ENCODE measurements at places on chromosomes 1 and 21. TPM values are rescaled to one million over a fixed set of nuclear protein-coding genes. Genes with fewer than 3 reads are reported as not detected.

DNA sequence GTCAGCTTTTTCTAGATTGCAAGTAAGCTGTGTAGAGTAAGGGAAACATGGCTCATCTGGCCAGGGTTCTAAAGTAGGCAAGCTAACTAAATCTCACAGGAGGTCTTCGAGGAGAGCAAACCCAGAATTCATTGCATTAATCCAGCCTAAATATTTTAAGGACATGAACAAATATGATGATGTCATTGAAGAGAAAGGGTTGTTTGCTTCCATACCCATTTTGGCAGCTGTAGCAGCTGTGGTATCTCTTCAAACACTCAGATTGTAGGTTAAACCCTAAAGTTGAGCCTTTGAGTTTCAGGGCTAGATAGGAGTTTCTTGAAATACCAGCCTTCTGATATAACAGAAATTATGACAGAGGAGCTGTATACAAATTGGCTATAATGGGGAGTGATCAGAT is 200.5 kb upstream of the C1orf105 start:
- no peak for DNase-seq

DNA sequence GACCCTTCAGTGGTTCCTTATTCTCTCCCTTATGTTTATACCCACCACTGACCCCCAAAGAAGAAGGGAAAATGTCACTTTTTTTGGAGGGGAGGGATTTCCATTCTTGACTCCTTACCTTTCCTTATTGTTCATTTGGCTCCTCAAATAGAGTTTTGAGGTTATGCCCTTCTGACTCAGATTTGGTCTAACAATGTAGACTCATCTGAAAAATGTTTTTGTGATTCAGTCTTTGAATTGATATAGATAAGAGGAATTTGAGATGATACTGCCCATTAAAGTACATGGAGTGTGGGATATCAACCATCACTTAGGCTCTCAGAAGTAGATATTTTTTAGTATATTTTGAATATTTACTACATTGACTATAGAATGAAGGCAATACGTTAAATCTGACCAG is 16.1 kb downstream of the USP1 start:
- no peak for DNase-seq

DNA sequence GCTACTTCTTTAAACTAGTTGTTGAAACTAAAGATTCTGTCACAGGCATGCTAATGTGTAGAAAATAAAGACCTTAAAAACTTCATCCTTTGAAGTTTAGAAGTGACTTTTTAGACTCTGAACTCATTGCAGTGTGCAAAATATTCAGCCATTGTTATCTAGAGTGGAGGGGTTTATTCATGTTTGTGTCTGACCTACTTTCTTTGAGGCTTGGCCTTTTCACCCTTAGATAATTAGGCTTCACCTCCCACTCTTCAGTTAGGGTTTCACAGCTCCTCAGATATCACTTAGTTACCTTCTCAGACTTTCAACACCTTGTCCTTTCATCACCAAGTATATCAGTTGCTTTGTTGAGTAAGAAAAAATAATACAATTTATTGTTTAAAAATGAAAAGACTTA is 75.9 kb downstream of the IVNS1ABP start:
- DNase-seq: no peak

DNA sequence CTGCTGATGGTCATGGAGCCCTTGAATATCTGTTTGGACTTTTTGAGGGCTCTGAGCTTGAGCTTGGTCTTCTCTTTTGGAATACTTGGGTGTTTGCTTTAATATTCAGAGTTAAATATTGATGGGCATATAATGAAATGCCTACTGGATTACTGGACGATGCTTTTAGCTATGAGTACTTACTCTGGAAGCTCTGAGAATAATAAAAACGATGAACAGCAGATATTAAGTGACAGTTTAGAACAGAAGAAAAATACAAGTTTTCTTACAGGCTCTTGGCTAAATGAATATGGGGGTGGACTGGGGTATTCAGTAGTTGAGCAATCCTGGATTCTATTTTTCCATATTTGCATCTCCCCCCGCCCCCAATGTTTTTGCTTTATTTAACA is 20.7 kb downstream of the GALNT2 start:
- DNase-seq: no peak

- DNase-seq: no peak
These were observed 21.0 kb upstream of the PINK1 start for GRCh38 chr1:20612221-20612746.

DNA sequence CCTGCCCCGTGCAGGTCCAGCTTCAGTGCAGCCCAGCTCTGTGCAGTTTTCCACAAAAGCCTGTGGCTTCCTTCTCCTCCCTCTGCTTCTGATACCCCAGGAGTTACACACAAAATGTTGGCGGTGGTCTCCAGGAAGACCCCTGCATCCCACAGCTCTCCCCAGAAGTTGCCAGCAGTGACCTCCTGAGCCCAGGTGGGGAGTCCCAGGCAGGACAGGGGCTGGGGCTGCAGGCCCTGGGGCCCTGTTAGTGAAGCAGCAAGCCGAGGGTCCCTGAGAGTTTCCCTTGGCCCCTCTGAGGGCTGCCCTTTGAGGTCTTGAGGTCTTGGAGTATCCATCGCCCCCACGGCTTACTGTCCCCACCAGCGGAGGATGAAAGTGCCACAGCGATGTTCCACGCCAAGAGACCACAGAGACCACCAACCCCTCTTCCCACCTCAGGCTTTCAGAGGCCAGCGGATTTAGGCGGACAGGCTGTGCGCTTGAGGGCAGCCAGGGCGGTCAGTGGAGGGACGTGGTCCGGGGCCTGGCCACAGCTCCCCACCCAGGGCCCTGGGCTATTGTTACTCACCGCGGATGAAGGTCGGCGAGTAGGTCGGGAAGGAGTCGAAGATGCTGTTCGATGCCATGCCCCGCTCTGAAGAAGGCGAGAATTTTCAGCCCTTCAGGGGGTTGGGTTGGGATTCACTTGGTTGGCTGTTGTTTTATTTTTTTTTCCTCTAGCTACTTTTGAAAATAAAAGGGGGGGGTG is 34.0 kb upstream of the RUNX3 start:
- DNase-seq: no peak

DNA sequence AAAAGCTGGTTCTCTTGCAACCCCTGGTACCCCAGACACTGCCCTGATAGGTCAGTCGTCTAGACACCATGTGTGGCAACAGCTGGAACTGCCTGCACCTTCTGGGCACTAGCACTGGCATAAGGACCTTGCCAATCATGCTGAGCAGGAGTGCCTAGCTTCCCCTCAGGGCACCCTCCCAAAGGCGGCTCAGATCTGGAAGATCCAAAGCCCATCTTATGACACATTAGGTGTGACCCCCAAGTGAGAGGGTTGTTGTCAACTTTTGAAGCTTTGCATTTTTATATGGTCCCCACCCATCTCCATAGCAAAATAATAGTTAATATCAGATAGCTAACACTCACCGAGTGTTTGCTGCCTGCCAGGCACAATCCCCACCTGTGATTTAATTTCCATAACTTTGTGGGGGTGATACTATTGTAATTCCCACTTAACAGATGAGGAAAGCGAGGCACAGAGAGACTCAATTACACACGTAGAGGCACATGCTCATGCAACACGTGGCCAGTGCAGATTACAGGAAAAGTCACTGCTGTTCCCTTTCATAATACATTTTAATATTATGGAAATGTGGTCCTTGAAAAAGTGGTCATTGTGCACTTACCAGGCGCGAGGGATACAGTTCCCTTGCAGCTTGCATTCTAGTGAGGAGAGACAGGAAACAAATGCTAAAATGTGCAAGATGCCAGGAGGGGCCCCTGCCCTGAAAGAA is 25.8 kb downstream of the EXOC8 start:
- DNase-seq: no peak

- DNase-seq: no peak
These were observed 5.9 kb upstream of the ATXN7L2 start for GRCh38 chr1:109477821-109478220.

GRCh38 chr1:172212124-172212523 is 208.4 kb upstream of the C1orf105 start:
- no peak for DNase-seq

DNA sequence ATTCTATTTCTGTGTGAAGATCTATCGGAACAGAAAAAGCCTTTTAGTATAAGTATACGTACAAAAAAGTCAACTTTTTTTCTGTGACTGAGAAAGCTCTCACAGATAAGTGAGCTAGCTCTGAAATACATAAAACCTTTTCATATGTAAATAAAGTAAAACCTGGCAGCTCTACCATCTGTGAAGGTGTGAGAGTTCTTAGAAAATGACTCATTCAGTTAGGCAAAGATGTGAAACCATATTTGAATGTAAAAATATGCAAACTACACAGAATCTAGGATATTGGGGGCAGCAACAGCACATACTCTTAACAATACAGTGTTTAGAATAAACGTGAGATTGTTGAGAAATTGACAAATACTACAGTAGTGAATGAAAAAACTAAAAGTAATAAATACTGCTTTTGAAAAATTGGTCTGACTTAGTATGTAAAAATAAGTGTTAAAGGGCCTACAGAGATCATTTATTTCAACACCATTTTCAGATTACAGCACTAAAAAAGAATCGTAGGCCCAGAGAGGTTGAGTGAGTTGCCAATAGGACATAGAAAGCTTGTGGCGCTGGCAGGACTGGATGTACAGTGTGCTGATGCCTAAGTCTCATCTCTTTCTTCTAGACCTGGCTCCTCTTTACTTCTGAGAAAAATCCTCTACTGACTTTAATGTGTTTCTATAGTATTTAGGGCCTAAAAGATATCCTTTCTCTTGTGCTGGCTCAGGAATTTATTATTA is 19.8 kb downstream of the ATP6V1G3 start:
- DNase-seq: no peak

- DNase-seq: no peak
These were observed 10.8 kb upstream of the RGL1 start for GRCh38 chr1:183794088-183794487.

DNA sequence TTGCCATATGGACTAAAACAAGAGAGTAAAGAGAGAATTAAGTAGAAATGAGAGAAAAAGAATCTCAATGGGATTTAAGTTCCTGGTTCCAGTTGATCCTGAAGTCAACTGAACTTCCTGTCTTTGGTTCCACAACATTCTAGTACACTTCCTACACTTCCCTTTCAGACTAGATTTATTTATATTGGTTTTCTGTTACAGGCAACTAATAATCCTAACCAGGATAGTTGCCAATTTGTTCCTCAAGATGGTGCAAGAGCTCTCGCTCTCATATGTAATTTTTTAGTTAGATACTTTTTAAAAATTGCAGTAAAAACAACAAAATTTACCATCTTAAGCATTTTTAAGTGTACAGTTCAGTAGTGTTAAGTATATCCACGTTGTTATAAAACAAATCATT is 28.8 kb upstream of the TRIM45 start:
- no peak for DNase-seq

- no peak for DNase-seq
These were observed 34.4 kb downstream of the CAPN9 start for GRCh38 chr1:230781594-230781993.

GRCh38 chr1:54218883-54219687 is 19.1 kb downstream of the MRPL37 start:
- no peak for DNase-seq

DNA sequence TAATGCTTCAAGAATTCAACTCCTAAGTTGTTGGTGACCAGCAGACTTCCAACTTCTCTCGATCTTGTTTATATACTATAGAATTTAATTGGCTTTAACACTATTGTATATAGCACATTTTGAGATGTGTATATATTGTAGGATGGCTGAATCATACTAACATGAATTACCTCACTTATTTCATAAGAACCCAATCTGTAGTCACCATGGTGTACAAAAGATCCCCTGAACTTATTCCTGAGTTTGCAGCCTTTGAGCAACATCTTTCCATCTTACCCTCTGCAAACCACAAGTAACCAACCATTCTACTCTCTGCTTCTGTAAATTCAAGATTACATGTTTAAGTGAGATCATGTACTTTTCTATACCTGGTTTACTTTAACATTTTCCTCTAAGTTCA is 12.3 kb downstream of the ZP4 start:
- DNase-seq: no peak

- DNase-seq: no peak
These were observed 119.9 kb downstream of the FASLG start for GRCh38 chr1:172778456-172779455.

DNA sequence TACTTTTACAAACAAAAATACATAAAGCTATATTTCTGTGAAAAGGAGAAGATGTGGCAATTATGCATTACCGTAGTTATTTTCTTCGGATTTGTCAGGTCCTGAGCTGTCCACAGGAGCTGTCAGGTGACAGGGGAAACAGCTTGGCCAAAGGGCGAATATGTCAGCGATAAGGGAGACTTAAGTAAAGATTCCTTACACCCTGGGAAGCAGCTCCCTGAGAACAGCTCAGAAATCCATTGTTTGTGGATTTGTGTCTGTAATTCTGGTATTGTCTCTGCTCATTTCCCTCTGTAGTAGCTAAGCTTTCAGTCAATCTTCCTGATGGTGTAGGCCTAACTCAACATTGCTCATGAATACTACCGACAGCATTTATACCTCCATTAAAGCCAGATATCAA is 7.1 kb upstream of the CD34 start:
- DNase-seq: no peak

DNA sequence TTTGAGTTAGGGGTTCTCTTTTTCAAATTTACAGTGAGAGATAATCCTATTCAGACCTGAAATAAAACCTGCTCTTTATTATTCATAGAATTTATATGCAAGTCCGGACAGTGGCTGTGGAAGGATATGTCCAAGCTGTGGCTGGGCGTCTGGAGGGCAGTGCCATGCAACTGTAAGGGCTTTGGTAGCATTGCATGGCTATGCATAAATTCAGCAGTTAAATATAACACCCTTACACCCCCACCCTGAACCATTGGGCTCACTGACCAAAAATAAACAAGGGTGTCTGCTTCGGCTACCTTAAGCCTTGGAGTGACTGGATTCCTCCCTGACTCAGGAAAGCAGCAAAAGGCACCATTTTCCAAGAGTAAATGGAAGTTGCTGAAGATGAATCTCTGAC is 5.4 kb downstream of the CHTOP start:
- DNase-seq: no peak

GRCh38 chr1:51061231-51061918 is 40.7 kb upstream of the C1orf185 start:
- no peak for DNase-seq

- DNase-seq: no peak
These were observed 56.9 kb upstream of the TMPRSS2 start for GRCh38 chr21:41564871-41565274.

GRCh38 chr1:216210081-216210480 is 213.2 kb downstream of the USH2A start:
- DNase-seq: no peak

DNA sequence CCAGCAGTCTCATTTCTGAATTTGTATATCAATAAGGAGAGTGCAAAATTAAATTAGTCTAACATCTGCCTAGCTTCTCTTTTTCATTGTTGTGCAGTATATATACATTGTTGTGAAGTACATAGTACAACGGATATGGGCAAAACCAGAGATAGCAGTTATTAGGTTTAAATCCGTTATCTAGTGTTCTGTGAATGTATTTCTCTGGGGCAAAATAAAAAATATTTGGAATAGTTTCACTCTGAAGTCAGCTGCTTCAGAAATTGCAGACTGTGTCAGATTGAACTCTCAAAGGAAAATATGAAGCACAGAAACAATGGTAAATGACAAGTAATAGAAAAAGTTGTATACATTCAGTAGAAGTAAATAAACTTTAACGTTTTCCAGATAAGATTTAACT is 836.5 kb upstream of the CXADR start:
- no peak for DNase-seq

The GJA8 gene
- total RNA-seq: not detected

The MROH7 gene
- 20.4 TPM for total RNA-seq

The HMCN1 gene
- 142 TPM for total RNA-seq

The OR2T33 gene
- total RNA-seq: not detected

The FLG2 gene
- total RNA-seq: 2.6 TPM

The ZMPSTE24 gene
- 87.9 TPM for total RNA-seq

The FAM151A gene
- not detected for total RNA-seq

The WNT4 gene
- total RNA-seq: not detected

The PRDM16 gene
- total RNA-seq: 68.9 TPM

The RABGGTB gene
- total RNA-seq: 47.9 TPM

The C4BPA gene
- not detected for total RNA-seq
